NCI-H2081 (cell line): ENCODE measurements at places on chromosomes 12 and 14.

GRCh38 chr12:230925-231671 lies 17.1 kb upstream of the SLC6A12 start:
- no peak for DNase-seq

- DNase-seq: no peak
Measured at GRCh38 chr12:25126746-25127145, 68.2 kb downstream of the DNAI7 start.

- DNase-seq: no peak
Measured at GRCh38 chr12:114355389-114356088, 50.4 kb downstream of the TBX5 start.

DNA sequence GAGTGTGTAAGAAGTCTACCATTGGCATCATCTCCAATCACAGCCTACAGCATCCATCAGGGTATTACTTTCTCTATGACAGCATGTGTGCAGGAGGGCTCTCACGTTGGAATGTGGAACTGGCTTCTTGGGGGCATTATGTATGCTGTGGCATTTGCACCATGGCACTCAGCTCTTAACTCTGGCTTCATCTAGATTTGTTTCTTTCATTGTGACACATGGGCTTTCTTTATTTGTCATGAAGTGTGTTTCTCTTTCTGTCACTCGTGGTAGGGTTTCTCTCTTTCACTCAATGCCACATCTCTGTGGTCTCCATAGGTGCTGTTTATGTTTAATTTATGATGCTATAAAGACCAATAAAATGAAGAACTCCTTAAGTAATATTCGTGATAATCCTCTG lies 191.2 kb upstream of the GARIN2 start:
- DNase-seq: no peak

DNA sequence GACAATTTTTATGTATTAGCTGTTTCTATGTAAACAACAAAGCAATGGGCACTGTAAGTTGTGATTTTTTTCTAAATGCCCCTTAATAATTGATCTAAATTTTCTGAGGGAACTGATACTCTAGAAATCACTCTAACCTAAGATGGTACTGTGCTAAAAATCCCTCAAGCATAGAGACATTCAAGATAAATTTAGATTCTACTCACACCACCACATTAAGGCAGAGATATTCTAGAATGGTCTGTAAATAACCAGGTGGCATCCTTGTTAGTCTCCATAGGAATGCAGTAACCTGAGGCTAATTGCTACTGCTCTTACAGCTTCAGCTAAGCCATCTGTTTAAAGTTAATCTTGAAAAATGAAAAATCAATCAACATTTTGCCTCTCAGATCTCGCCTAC lies 87.3 kb downstream of the SLC41A2 start:
- no peak for DNase-seq

DNA sequence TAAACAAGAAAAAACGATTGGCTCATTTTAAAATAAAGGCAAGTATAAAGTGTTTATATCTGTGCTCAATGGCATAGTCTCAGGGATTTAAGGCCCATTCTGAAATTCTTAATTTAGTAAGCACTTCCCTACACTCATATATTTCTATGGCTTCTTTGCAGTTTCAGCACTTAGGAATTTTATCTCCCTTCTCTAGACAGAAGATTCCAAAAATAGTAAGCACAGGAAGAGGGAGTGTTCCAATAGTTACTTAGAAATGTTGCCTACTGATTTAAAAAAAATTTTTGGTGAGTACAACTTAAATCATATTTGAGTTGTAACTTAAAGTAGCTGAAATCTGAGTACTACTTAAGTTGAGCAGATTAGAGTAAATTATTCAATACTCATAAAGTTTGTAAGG lies 19.8 kb downstream of the INSM2 start:
- no peak for DNase-seq
